ENCODE measurements at places on chromosomes 7 and 10.
A peak's percentile ranks its signal among the peaks of the same experiment; 100 is the strongest.

DNA sequence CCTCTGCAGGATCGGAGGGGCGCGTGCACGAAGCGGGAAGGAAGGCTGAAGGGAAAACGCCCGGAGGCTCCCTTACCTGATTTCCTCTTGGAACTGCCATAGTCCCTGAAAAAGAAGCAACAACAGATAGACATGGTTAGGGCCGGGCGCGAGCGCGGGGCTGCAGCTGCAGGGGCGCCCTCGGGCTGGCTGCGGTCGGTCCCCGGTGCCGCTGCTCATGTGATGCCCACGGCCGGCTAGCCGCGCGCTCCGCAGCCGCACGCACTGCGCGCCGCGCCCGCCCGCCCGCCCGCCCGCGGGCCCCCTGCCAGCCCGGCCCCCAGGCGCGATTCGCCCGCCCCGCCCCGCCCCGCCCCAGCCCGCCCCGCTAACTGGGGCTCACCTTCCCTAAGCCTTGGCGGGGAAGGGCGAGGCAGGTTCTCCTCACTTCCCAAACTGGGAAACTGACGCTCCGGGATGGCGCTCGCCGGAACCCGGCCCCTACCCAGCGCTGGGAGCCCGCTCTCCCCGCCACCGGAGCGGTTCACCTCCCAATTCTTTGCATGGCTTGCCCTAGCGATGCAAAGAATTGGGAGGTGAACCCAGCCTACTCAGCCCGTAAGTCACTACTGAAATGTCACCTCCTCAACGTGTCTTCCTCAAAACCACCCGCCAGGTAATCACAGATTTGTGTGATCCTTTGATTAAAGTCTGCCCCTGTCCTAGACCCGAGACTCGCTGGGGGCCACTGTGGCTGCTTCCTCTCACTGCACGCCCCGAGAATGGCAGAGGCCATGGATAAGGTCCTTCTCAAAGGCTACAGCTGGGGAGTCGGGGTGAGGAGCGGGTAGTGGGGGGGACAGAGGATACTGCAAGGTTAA is 162.2 kb downstream of the SH3PXD2A start:
- DNase-seq: no peak

GRCh38 chr7:2374401-2374800 is 19.8 kb downstream of the EIF3B start:
- no peak for DNase-seq

- DNase-seq: no peak
Observed at GRCh38 chr7:21412410-21412851, 15.5 kb upstream of the SP4 start.

GRCh38 chr10:117543225-117544003 is 868 bp downstream of the EMX2 start:
- no peak for DNase-seq

DNA sequence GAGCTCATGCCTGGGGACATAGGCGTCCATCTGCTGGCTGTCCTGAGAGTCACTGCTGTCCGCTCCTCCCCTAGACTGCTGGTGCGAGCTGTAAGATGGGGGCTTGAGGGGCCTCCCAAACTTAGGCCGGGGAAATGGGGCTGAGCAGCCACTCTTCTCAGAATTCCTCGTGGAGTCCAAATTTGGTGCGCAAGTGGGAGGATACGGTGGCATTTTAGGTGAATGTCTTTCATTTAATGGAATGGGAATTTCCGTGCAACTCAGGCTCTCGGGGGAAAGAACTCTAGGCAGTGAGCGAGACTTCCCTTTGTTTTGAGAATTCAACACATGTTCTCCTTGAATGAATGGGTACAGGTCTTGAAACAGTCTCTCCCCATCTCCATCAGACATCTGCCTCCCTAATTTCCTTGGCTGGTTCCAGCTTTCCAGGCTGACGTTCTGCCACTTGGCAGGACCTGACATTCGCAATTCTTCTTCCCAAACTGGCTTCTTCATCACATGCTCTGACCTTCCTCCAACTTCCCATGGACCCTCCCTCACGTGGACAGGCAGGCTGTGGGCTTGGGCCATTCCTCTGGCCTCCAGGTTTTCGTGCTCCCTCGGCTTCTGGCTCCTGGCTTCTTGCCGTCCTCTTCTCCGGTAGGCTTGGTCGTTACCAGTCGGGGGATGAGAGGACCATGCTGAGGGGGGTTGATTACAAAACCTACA is 30.1 kb downstream of the JCAD start:
- DNase-seq: no peak

GRCh38 chr10:50567384-50567783 is 56.4 kb downstream of the SGMS1 start:
- no peak for DNase-seq

DNA sequence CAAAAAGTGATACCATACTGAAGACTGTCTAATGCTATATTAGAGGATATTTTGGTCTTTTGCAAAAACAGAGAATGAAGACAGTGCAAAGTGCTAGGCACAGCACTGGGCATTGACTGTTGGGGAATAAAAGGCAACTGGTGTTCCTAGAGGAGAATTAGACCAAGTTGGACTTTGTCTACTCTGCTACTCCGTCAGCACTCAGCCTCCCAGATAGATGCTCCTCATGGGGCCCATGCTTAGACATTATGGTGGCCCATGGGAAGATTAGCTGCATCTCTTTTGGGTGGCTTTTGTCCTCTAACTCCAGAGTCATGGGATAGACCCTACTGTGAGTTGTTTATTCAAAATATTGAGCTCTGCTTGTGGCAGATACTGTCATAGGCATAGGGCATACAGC is 113.5 kb downstream of the RBM20 start:
- no peak for DNase-seq

GRCh38 chr10:12531305-12532220 is 182.2 kb downstream of the CAMK1D start:
- DNase-seq: peak; percentile 12

GRCh38 chr10:121303287-121303890 is 294.9 kb downstream of the FGFR2 start:
- no peak for DNase-seq

- peak; percentile 16 for DNase-seq
Observed at GRCh38 chr7:123719197-123719721, 29.5 kb downstream of the WASL start.

- DNase-seq: no peak
Observed at GRCh38 chr7:32952876-32953275, 4.4 kb upstream of the FKBP9 start.

DNA sequence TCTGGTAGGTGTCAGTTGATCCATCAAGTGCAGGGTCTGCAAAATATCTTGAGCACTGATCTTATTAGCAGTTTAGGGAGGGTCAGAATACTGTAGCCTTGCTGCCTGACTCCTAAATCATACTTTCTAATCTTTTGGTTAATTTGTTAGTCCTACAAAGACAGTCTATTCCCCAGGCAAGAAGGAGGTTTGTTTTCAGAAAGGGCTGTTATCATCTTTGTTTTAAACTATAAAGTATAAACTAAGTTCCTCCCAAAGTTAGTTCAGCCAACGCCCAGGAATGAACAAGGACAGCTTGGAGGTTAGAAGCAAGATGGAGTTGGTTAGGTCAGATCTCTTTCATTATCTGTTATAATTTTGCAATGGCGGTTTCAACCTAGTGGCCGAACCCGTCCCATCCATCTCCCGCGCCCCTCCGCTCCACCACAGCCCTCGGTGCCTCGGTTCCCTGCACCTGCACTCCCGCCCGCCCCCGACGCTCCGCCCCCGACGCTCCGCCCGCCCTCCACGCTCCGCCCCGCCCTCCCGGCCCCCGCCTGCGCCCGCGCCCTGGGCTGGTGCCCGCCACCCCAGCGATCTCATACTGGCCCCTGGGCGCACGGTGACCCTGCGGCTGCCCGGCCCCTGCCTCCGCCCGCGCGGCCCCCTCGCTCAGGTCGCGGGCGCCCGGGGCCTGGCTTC is at the start of gene ADCK2:
ADCK2 (plus strand) TSS at position 564 of the 681 bp plus-strand sequence. CDS start 386 bp downstream, outside the sequence.
- no peak for DNase-seq

- DNase-seq: no peak
Observed at GRCh38 chr7:98470485-98471240, 69.8 kb upstream of the BAIAP2L1 start.

- DNase-seq: no peak
Observed at GRCh38 chr10:32348297-32349198, 1.6 kb upstream of the EPC1 start.

DNA sequence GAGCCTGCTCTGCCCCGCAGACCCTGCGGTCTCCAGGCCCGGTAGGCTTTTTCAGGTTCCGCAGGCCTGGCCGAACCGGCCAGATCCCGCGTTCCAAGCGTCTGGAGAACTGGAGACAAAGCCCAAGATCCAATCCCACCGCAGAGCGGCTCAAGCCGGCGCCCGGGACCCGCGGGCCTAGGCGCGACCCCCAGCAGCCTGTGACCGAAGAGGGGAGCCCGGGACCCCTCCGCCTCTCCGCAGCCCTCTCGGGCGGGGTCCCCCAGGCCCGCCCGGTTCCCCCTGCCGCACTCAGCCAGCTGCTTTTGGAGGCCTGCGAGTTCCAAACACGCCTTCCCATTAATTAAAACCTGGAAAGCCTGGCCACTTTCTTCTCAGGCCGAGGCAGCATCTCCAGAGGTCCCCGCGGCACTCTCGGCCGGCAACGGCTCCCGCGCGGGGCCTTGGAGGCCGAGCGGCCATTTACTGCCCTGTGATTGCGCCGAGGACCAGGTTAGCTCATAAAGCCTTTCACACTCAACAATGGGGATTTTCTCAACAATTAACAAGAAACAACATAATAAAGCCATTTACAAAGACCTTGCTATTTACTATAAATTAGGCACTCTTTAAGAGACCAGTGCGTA is 16.7 kb downstream of the SKIDA1 start:
- DNase-seq: no peak

- no peak for DNase-seq
Observed at GRCh38 chr7:128030654-128031611, at the start of gene LRRC4. LRRC4 (minus strand) TSS chr7:128031437; CDS start chr7:128030640, 797 bp downstream.

DNA sequence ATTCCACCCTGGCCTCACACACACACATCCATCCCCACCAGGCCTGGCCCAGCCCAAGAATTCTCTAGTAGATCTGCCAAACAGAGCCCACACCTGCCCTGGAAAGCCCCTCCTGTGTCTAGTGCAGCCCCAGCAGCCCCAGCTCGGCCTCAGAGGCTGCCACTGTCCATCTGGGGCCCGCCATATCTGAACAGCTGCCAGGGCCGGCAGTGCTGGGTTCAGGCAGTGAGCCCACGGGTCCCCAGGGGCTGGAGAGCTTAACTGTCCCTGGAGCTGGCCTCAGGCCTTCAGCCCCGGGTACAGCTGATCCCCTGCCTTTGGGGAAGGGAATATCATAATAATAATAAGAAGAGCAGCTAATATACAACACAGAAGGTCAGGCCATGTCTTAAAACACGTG is 574 bp downstream of the MYL10 start:
- DNase-seq: no peak

DNA sequence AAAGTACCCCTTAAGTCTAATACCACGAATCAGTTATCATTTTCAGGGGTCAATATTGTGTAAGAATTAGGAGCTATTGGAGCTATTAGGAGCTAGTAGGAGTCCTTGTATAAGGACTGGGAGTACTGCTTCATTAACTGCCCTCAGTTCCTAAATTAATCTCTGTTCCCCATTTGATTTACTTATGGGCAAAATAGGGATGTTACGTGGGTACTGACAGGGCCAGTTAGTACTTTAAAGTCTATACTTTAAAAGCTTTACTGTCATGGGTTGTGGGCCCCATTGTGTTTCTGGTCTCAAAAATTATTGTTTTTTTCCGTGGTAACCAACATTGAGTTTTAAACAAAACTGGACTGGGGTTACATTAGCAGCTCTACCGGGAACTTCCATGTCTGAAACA is 60.3 kb downstream of the PRKAR2B start:
- DNase-seq: no peak

GRCh38 chr7:88230646-88231045 is 10.8 kb upstream of the SRI start:
- no peak for DNase-seq

GRCh38 chr7:80413383-80413945 is 98.4 kb downstream of the GNAT3 start:
- no peak for DNase-seq

GRCh38 chr7:32068411-32069101 is 1.7 kb downstream of the PDE1C start:
- DNase-seq: no peak

- DNase-seq: peak; percentile 50
Observed at GRCh38 chr7:29017713-29018112, 59.6 kb upstream of the TRIL start.

- no peak for DNase-seq
Observed at GRCh38 chr10:70649526-70649925, 22.8 kb upstream of the ADAMTS14 start.

DNA sequence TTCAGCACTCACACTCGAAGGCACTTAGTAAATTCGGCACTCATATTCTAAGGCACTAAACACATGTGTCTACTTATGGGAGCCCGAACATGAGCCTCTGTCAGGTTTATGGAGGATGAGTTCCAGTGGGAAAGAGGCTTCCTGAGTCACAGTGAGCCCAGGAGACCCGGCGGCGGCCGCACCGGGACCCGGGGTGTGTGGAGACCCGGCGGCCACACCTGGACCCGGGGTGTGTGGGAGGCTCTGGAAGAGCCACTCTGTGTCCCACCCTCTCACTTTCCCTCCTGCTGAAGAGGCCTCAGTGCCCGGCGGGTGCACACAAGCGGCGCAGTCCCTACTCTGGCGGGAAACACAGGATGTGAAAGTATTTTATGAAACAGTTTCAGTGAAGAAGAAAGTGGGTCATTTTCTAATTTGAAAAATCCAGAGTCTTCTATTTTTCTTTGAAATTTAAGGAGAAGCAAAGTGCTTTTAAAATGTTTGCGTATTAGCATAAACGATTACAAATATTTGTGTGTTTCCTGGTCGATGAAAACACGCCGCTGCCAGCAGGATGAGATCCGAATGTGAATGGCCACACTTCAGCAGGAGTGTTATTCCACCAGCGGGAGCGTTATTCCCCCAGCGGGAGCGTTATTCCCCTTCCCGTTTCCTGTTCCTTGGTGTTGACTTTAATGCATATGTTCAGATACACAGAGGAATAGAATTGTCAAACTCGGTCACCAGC is 625.1 kb downstream of the DNAJB6 start:
- DNase-seq: no peak

DNA sequence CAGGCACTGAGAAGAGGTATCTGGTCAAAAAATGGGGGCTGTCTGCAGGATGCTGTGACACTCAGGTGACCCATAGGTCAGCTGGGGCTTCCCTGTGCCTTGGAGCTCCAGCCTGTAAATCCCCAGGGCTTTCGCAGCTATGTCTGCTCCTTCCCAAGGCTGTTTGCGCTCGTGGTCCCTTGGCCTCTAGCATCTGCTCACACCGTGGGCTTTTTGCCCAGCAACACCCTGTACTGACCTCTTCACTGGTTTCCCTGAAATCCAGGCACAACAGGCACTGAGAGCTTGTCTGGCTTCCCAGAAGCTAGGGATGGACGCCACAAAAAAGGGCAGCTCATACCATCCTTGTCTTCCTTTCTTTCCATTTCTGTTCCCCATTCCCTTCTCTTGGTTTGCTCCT is 280.3 kb upstream of the HABP2 start:
- no peak for DNase-seq

DNA sequence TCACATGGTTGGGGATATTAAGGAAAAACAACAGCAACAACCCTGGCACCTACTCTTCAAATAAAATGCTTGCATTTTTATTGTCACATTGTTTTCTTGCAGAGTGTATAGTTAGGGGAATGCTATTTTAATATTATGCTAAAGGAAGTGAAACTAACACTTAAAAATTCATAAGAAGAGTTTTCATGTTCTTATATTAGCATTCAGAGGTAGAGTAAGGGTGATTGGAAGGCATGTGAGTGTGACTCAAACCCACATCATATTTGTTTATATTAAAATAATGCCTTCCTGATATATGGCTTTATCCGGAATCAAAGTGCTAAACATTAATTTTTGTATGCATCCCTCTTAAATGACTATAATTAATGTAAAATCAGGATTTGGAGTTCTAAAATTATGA is 59.8 kb upstream of the TES start:
- DNase-seq: no peak
